Umbilical cord (tissue), 2 donors: ENCODE measurements at places on chromosomes 1 and 21. TPM values are rescaled to one million over a fixed set of nuclear protein-coding genes. Genes with fewer than 3 reads are reported as not detected.
A peak's percentile ranks its signal among the peaks of the same experiment; 100 is the strongest.

- DNase-seq: peak; percentile 51
These were observed 1.1 kb downstream of the COL9A2 start for GRCh38 chr1:40315795-40316594.

DNA sequence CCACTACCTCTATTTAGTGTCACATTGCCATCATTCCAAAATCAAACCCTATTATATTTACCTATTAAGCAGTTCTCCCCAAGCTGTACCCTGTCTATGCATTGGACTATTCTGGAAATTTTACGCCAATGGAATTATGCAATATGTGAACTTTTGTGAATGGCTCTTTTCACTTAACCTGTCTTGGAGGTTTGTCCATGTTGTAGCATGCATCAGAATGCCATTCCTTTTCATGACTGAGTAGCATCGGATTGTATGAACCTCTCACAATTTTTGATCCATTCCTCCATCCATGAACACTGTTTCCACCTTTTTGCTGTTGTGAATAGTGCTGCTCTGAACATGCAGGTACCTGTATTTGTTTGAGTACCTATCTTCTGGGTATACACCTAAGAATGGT is 33.7 kb downstream of the FAM163A start:
- DNase-seq: no peak

DNA sequence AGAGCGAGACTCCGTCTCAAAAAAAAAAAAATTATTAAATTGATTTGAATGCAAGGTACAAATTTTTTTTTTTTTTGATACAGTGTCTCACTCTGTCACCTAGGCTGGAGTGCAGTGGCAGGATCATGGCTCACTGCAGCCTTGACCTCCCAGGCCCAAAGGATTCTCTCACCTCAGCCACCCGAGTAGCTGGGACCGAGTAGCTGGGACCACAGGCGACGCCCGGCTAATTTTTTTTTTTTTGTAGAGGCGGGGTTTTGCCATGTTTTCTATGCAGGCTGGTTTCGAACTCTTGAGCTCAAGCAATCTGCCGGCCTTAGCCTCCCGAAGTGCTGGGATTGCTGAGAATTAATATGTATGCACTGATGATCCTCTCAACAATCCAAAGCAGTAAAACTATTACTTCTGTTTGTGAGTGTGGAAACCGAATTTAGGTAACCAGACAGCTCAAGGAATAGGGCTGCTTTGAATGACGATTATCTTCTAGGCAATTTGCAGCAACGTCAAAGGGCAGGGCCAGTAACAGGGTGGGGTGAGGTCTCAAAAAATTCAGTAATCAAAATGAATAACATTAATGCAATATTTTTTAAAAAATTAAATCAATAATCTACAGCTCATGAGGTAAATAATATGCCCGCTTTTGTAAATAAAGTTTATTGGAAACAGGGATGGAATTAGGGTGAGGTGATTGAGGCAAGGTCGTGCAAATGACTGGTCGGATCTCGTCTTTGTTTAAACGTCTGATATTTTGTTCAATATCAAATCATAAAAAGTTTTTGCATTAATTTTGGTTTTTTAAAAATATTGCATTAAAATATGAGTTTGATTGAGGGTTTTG is 1.2 kb downstream of the CLSPN start:
- DNase-seq: peak; percentile 6

GRCh38 chr1:143660354-143660941 is 311.3 kb downstream of the FAM72C start:
- DNase-seq: no peak

DNA sequence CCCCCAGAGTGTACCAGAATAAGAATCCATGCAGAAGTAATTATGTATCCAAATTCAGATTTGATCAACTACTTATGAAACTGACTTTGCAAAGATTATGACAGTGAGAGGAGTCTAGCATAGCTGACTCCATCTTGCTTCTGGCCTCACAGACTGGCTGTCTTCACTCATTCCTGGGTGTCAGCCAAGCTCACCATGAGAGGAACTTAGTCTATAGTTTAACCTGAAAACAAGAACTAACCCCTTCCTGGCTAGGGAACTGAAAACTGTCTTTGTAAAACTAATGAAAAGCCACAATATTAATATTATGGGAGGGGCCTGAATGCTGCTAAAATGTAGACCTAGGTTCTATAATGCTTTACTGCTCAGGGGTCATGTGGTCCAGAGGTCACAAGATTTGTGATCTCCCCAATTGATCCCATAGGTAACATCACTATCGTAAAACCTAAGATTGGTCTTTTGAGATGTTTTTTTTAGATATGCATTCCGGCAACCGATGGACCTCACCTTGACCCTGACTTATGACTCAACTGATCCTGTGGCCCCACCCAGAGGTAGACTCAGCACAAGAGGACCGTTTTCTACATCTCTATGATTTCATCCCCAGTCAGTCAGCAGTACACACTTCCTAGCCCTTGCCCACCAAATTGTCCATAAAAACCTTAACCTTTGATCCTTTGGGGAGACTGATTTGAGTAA is 55.2 kb downstream of the ATP1B1 start:
- no peak for DNase-seq

GRCh38 chr1:24899581-24900485 is 30.2 kb downstream of the RUNX3 start:
- no peak for DNase-seq

DNA sequence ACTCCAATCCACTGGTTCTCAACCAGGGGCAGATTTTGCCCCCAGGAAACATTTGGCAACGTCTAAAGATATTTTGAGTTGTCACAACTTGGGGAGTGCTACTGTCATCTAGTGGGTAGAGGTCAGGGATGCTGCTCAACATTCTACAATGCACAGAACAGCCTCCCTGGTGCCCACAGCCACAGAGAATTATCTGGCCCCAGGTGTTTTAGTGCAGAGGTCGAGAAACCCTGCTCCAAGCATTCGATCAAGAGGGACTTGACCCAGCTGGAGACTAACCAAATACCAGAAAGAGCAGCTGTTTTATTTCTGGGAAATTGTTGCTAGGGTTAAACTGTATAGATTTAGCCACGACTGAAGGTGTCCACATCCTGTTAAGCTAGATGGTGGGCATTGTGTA is 19.2 kb downstream of the CD247 start:
- no peak for DNase-seq

DNA sequence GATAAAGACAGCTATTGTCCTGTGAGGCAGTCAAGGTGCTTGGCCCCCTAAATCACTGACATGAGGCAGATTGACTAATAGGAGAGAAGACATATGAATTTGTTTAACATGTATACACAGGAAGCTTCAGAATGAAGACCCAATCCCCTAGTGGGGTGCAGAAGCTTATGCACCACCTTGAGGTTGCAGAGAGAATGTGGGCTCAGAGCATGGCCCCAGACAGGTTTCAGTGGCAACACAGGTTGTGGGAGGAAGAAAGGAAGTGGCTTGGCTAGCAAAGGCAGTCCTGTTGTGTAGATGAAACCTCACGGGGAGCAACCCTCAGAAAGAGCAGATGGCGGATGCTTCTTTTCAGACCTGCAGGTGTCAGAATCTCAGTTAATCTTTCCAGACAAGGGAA is 37.0 kb upstream of the PARP1 start:
- DNase-seq: no peak

DNA sequence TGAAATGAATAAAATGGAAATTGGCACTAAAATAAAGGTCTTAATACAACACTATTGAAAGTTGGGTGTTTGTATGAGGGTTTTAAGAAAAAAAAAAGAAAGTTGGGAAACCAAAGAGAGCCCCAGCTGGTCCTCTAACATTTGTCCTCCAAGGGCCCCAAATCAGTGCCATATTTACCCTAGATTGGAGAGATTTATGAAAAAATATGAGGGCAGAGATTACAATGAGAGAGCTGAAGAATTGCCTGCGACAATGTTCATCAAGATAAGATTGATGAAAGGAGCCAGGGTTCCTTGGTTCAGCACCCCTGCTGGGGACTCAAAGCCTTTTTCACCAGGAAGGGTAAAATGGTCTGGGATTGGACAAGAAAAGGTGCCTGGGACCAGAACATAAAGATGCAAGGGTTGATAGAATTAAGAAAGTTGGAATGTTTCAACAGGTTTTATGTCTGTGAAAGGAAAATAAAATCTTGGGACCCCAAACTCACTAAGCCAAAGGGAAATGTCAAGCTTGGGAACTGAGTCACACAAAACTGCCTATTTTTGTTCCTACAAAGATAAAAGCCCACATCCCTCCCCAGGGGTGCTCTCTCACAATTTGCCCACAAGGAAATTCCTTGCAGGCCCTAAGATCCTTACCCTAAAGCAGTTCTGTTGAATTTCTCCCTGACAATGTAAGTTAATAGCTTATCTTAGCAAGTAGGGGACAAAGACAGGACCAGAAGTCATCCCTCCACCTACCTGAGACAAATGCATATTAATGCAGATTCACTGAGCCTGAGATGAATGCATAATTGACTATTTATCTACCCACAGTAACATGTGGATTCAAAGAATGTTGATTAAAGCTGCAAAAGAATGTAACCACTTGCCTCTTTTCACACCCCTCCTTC is 26.8 kb downstream of the CBR1 start:
- no peak for DNase-seq

DNA sequence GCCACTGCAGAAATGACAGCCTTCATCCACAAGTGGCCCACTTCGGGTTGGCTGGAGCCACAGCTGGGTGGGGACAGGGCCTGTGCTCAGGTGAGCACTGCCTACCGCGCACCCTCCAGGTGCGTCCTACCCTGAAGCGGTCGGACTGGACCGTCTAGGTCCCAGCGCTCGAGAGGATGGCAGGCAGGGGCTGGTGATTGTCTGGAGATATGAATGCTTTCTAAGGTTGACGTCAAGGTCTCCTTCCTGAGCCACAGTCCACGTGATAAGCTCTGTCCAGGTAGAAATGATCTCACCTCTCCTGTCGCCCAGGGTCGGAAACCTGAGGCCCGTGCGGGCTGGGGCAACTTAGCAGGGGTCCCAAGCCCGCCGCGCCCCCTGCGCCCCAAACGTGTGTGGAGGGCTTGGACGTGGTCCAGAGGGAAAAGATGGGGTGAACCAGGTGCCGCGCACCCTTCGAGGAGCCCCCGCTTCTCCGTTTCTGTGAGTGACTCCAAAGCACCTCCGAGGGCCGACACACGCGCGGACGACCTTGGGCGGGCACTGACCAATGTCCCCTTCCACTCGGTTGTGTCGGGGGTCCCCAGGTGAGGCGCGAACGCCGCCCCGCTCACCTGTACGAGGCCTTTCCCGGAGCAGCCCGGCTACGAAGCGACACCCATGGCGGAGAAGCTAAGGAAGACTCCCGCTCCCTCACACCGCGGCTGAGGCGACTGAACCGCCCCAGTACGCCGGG is 853 bp upstream of the DOP1B start:
- peak; percentile 47 for DNase-seq

- no peak for DNase-seq
These were observed 10.9 kb downstream of the OLIG2 start for GRCh38 chr21:33036430-33037162.

GRCh38 chr1:38129473-38129872 is 82.9 kb upstream of the POU3F1 start:
- no peak for DNase-seq

- peak; percentile 13 for DNase-seq
These were observed 1.2 kb upstream of the ADAM15 start for GRCh38 chr1:155049651-155050559.

DNA sequence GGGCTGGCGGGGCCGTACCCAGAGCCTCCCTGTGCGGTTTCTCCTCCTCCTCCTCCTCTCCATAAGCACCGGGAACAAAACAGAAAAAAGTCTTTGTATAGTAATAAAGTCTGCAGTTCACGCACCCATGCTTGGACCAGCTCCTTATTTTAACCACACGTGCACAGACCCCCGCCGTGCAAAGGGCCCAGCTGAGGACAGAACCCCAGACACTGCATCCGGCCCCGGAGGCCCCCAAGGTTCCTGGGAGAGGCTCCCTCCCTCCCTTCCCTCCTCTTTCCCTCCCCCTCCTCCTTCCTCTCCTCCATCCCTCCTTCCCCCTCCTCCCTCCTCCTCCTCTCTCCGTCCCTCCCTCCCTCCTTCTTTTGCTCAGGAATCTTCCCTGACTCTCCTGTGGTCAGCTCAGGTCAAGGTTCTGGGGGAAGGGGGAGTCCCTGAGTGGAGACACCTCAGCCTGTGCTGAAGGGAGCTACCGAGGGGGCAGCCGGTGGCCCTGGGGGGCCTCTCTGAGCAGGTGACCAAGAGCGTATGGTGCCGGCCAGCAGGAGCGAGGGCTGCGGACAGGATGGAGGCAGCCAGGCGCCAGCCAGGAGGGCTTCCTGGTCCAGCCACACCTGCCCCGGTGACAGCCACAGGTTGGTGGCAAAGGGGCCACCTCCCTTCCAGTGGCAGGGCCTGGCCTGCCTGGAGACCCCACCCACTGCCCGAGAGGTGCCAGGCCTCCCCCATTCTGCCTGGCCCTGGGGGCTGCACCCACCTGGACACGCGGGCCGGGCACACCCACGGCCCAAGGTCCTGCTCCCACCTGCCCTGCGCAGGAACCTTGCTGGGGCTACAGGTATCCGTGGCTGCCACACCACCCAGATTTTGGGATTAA is 3.2 kb upstream of the TTLL10 start:
- no peak for DNase-seq

GRCh38 chr1:183590244-183591191 is at the start of gene NCF2:
NCF2 (minus strand) TSS chr1:183590459; CDS start chr1:183590329, 130 bp downstream.
- DNase-seq: peak; percentile 50

- DNase-seq: no peak
These were observed 27.5 kb downstream of the PEX14 start for GRCh38 chr1:10502206-10502605.

DNA sequence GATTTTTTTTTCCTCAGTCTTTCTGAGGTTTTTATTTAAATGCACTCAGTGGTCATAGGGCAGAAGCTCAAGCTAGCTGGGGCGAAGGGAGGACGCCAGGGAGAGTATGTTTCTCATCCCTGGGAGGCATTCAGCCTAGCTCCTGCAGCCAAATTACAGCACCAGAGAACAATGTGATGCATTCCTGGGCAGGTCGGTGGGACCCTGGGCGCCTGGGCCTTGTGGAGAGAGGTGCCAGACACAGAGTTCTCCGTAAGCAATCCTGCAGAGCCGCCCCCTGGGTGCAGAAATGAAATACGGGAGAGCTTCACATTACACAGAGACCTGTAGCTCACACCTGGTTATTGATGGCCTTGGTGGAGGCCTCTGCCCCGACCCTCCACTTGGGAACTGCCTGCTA is 15.5 kb downstream of the WNT2B start:
- no peak for DNase-seq

DNA sequence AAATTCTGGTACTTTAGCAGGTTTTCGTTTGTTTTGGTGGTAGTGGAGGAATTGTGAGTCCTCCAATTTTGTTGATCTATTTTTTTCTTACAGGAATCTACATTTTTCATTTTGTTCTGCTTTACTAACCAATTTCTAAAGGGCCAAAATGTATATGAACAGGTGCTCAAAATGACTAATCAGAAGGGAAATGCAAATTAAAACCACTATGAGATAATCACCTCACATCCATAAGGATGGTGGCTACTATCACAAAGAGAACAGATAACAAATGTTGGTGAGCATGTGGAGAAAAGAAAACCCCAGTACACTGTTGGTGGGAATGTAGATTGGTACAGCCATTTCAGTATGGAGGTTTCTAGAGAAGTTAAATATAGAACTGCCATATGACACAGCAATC is 134.2 kb downstream of the LMO4 start:
- DNase-seq: no peak

- no peak for DNase-seq
These were observed 3.5 kb upstream of the ACP6 start for GRCh38 chr1:147673816-147674215.

GRCh38 chr1:6491480-6491962 is at the start of gene PLEKHG5:
PLEKHG5 (minus strand) TSS chr1:6491667; CDS start chr1:6477571, 14,096 bp downstream.
- DNase-seq: no peak

Gene ZFP69B
- total RNA-seq: 6.5 TPM

Gene ZNF593OS
- total RNA-seq: not detected

Gene OLIG1
- not detected for total RNA-seq

Gene IL6R
- total RNA-seq: 14.7 TPM
